Ovary (tissue), 10 donors: ENCODE measurements at places on chromosomes 13 and 19.

DNA sequence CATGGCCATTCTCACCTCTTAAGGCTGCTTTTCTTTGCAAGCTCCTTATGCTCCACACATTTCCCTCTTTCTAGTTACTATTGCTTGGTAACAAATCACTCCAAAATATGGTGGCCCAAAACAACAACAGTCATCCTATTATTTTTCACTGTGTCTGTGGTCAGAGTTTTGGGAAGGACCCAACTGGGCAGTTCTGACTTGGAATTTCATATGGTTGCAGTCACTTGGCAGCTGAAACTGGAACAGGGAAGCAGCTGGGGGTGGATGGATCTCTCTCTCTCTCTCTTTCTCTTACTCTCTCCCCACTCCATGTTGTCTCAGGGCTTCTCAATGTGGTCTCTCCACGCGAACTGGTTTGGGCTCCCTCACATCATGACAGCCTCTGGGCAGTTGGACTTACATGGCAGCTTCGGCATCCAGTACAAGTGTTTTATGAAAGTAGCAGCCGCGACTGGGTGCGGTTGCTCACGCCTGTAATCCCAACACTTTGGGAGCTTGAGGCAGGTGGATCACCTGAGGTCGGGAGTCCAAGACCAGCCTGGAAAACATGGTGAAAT lies 39.6 kb downstream of the NUMBL start:
- no peaks in the 10 kb centered on the region for H3K27me3 ChIP-seq
- no peak overlapping the region for H3K4me3 ChIP-seq
- H3K4me1 ChIP-seq: peaks cover 4% of the 10 kb centered on the region
- H3K36me3 ChIP-seq: no peaks in the 10 kb centered on the region

GRCh38 chr13:71118779-71119364 lies 748.1 kb downstream of the DACH1 start:
- no peak overlapping the region for H3K4me3 ChIP-seq
- no peak overlapping the region for H3K27ac ChIP-seq
- no peaks in the 10 kb centered on the region for H3K36me3 ChIP-seq
- no peaks in the 10 kb centered on the region for H3K4me1 ChIP-seq
- DNase-seq: no peak
- no peaks in the 10 kb centered on the region for H3K27me3 ChIP-seq

DNA sequence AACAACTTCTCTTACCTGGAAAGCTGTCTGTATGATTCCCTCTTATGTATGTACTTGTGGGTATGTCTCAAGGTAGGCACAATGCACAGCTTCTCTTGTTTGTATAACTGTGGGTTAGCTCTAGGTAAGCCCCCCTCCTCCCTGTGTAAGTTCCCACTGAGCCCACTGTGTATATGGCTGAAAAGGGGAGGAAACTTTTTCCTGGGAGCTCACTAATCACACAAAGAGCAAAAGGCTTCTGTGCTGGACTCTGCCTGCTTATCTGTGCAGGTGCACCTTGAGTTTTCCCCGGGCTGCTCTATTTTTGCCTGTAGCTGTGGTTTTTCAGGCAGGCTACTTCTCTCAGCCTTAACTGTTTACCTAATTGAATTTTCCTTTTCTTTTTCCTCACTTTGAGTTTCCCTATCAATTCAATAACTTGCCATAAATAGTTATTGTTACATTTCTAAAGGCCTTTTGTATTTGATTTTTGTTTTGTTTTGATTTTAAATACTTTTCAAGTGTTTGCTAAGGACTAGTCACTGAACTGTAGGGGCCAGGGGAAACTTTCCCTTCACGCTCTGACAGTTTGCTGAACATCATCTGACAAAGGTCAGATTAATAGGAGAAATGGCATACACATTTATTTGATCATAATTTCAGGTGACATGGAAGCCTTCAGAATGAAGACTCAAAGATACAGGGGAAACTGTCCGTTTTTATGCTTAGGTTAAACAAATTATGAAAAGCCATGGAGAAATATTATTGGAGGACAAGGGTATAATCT lies 423.5 kb upstream of the ATXN8OS start:
- DNase-seq: no peak
- H3K27ac ChIP-seq: no peak overlapping the region
- H3K27me3 ChIP-seq: no peaks in the 10 kb centered on the region
- H3K4me3 ChIP-seq: no peak overlapping the region
- H3K4me1 ChIP-seq: no peaks in the 10 kb centered on the region
- no peaks in the 10 kb centered on the region for H3K36me3 ChIP-seq

DNA sequence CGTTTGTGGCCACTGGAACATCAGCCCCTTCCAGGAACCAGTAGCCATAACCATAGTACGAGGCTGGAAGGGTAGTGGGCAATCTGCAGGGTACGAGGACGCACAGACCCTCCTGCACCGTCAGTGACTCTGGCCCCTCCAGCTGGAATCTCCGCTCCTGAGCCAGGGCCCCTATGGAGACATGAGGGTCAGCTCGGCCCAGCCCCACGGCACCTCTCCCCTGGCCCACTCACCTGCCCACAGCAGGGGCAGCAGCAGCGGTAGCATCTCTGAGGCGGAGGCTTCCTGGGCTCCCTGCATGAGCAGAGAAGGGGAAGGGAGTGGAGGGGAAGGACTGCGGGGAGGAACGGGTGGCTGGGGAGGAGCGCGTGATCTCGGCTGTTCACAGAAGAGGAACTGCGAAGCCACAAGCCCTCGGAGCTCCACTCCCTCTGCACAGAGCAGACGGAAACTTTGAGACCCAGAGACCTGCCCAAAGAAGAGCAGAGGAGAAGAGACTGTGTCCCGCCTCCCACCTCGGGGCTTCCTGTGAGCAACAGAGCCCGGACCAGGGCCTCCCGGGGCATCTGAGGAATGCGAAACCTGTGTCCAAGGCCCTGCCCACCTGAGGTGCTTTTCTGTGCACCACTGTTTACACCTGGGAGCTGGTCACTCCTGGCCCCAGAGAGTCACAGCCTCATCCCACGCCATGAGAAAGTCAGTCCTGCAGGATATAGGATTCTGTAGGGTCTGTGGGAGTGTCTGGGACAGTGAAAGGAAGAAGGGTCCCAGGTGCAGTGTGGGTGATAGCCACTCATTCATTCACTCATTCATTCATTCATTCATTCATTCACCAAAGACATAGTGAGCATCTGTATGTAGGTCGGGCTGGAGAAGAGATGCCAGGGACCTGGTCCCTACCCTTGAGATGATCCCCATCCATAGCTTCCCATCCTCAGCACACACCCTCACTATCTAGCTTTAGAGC lies at the start of gene SIGLEC6:
TSS of gene SIGLEC6 (minus strand) at position 322 of the 967 bp plus-strand sequence. CDS start at position 300, 22 bp downstream.
- DNase-seq: no peak
- H3K4me3 ChIP-seq: no peak within 1 kb of the TSS
- no peaks in the 10 kb centered on the region for H3K27me3 ChIP-seq

GRCh38 chr13:75258159-75258782 lies 223.7 kb downstream of the TBC1D4 start:
- DNase-seq: no peak
- no peak overlapping the region for H3K4me3 ChIP-seq
- H3K4me1 ChIP-seq: no peaks in the 10 kb centered on the region
- no peaks in the 10 kb centered on the region for H3K27me3 ChIP-seq
- H3K36me3 ChIP-seq: no peaks in the 10 kb centered on the region

DNA sequence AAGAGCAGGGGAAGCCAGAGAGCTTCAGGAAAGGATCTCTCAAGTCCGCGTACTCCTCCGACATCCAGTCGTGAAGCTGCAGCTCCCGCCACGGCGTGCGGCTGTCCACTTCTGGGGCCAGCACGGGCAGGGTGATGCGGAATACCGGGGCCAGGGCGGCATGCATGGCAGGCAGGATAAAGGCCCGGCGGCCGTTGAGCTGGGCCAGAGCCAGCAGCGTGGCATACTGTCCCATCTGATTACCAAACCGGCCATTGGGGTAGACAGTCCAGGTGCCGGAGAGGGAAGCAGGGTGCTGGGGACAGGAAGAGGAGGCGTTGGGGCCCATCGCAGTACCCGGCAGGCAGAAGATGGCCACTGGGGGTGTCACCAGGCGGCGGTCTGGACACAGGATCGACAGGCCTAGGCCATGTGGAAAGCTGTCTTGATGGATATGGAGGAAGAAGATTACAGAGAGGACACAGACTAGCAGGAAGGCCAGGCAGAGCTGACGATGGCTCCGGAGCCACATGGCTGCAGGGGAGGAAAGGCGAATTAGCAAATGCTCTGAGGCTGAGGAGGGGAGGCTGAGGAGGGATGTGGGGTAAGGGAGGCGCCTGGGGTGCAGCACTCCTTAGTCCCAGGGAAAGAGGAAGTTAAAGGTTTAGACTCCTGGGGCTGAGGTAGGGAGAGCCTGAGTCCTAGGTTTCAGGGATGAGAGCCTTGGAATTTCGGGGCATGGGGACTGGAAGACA lies 1.5 kb downstream of the FUT1 start:
- no peaks in the 10 kb centered on the region for H3K36me3 ChIP-seq
- H3K4me1 ChIP-seq: peaks cover 4% of the 10 kb centered on the region
- H3K4me3 ChIP-seq: no peak overlapping the region
- H3K27me3 ChIP-seq: no peaks in the 10 kb centered on the region
- DNase-seq: no peak
